ENCODE measurements at places on chromosomes 13 and 19.
A peak's percentile ranks its signal among the peaks of the same experiment; 100 is the strongest.

DNA sequence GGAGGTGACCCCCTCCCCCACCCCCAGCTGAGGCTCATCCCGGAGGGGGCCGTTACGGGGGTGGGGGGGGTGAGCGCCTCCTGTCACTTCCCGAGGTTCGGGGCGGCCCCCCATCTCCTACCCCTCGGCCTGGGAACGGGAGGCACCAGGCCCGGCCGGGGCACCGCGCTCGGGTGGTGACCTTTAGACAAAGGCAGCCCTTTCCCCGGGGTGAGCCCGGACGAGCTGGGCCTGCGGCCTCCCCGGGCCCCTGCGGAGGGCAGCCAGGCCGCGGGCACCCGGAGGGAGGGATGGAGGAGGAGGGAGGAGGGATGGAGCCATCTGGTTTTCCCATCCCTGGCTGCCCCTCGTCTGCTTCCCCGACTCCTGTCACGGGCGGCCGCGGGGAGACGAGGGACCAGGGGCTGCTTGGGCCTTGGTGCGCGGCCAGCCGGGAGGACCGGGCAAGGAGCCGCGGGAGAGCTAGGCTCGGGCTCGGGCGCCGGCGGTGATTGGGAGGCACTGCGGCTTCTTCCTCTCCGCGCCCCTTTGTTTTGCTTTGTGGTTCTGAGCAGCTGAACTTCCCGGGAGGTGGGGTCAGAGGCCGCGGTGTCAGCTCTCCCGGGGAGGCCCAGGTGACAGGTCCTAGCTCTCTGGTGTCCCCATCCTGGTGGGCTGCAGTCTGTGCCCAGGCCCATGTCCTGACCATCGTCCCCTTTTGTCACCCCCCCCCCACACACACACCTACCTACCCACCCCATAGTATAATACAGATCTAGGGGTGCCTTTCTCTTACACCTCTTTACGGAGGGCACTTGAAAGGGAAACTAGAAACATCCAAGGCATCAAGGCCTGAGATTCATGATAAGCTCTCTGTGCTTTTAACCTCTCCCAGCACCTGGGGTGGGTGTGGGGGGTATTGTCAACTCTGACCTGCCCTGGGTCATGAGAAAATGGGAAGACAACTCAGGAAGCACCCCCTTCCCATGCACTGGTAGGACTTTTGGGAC, 1.3 kb downstream of the BICRA start:
- DNase-seq, result peak; percentile 21

- no peak for DNase-seq
These were observed 41.9 kb downstream of the WDR87 start for GRCh38 chr19:37864501-37864900.

DNA sequence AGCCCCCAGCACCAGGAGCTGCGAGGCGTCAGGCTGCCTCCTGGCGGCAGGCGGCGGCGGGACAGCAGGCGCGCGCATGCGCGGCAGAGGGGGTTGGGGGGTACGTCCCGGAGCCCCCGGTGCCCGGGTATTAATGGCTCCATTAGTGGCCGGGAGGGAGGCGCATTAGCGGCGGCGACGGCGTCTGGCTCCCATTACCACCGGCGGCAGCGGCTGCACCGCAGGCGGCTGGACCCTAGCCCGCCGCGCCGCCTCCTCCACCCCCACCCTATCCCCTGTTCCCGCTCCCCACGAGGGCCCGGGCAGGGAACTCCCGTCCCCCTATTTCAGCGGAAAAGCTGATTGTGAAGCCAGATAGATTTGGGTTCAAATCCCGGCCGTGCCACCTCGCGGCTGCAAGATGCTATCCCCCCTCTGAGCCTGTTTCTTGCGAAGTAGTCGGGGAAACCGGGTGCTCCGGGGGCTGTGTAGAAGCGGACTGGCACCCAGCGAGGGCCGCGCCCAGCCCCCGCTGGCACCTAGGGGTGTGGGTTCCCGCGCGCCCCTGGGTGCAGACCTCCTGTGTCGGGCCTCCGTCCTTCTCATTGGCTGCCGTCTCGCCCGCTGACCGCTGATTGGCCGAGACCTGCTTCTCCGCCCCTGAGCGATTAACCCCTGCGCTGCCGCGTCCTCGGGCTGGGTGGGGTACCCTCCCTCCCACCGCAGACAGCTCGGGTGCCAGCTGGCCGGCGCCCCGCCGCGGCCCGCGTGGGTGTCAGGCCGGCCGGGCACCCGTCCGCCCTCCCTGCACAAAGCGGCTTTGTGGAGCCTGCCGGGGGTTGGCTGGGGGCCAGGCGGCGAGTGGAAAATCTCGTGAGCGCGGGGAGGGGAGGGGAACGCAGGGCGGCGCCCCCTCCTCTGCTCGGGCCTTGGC, 11.1 kb downstream of the CIC start:
- peak; percentile 80 for DNase-seq

GRCh38 chr13:41547251-41548000, 90.1 kb downstream of the RGCC start:
- no peak for DNase-seq

DNA sequence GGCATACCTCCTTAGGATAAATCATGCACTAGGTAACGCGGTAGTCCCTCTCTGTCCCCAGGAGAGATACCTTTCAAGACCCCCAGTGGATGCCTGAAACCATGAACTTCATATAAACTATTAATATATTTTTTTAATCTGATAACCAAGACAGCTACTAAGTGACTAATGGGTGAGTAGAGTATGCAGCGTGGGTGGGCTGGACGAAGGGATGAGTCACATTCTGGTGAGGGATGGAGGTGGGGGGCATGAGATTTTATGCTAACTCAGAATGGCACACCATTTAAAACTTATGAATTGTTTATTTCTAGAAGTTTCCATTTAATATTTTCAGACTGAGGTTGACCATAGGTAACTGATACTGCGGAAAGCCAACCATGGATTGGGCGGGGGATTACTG, 46.2 kb downstream of the CDK8 start:
- DNase-seq, result no peak

GRCh38 chr13:113186061-113186900, 22.2 kb downstream of the PCID2 start:
- DNase-seq, result no peak

DNA sequence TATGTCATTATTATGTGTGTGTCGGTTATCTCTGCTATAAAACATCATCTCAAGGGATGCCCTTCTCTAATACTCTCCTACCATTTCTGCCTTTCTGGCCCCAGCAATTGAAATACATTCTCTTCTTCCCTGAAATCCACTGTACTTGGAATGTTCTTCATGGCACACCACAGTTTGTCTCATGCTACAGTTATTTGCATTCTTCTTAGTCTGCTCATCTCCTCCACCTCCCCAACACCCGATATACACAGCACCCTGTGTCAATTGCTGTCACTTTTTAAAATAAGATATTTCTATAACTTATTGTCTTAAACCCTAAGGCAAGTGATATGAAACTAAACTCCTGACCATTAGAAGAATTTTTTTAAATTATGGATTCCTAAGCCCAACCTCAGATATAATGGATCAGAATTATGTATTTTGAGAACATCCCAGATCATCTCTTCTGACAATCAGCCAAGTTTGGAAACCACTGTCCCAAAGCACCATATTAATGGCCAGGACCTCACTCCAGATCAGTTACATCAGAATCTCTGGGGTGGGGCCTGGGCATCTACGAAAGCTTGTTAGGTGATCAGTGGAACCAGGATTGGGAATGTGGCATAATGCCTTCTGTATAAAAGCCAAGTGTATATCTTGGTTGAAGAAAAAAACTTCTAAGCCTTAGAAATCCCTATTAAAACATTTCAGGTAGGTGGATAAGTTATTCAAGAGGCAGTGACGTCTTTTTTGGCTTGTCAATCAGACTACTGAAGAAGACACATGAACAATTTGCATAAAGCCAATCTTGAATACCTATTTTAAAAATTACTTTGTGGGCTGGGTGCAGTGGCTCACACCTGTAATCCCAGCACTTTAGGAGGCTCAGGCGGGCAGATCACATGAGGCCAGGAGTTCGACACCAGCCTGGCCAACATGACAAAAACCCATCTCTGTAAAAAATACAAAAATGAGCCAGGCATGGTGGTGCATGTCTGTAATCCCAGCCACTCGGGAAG, 30.0 kb upstream of the KBTBD7 start:
- no peak for DNase-seq

DNA sequence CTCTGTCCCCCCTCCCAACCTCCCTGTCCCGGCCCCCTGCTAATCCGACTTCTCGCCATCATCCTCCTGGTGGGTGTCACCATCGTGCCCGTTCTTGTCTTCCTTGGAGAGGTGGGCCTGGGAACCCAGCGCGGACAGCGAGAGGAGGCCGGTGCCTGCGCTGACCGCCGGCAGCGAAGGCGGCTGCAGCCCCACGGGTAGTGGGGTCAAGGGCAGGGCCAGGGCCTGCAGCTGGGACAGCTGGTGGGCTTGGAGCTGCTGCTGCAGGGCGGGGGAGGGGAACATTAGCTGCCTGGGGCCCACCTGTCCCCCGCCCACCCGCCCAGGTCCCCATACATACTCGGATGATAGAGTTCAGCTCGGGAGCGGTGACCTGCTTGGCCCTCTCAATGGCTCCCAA, 8.5 kb downstream of the TLE5 start:
- DNase-seq, result no peak

DNA sequence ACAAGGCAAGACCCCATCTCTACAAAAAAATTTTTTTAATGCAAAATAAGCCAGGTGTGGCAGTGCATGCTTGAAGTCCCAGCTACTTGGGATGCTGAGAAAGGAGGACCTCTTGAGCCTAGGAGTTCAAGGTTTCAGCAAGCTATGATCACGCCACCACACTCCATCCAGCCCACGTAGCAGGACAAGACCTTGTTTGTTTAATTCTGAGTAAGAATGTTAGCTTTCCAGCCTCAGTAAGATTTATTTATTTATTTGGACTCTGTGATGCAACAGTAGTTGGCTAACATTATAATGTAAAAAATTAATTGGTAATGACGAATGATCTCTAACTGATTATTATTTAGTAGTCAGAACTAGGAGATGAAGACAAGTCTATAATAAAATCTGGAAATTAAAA, 23.3 kb downstream of the N4BP2L2 start:
- DNase-seq, result no peak

DNA sequence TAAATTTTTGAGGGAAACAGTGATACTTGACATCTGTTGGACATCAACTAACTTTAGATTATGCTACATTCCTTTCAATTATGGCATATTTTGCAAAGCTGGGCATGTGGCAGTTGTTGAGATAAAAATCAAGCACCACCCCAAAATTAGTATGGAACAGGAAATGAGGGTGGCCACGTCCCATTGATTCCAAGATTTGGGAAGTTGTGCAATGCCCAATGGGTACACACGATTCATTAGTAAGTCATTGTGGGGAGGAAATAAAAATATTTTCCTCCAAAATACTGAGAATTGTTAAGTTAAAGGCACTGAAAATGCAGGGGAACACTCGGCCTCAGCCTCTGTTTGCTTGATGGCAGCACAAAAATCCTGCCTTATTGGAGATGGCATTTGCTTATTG, 7.6 kb downstream of the ERICH6B start:
- no peak for DNase-seq

GRCh38 chr13:102012299-102013293, 389.3 kb downstream of the FGF14 start:
- DNase-seq, result no peak

GRCh38 chr13:22325761-22326160, 654.9 kb downstream of the FGF9 start:
- DNase-seq, result no peak

DNA sequence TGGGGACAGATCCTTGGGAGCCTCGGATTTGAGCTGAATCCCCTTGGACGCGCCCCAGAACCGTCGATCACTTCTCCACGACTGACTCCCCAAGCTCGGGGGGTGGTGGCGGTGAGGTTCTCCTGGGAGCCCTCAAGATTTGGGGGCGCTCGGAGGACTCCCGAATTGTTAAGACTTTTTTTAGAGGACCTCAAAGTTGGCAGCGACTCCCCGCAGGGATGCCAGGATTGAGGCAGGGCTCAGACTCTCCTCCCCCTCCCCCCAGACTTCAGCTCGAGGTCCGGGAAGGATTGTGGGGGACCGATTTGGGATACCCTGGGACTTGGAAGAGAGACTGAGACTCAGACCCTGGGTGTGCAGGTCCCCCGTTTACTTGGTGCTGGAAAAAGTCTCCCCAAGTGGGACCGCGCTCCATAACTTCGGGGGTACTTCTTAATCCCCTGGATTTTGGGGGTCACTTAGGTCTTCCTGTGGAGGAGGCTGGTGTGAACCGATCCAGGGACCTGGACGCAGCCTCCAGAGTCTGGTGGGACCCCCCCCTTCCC, 665 bp downstream of the VASP start:
- no peak for DNase-seq

DNA sequence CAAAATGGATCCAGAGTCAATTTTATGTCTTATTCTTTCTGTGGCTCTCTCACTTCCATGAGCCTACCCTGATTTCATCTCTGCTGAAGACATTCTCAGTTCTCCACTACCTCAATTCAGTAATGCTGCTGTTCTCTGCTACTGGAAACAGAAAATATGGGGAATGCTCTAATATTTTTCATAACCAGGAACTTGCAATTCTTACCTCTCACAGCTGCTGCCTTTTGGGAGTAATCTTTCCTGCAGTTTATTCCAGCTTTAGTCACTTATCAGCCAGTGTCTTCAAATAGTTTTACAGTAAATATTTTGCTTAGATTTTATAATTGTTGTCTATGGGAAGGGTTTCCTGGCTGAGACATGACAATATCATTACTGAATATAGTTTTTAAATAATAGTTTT, 145.1 kb upstream of the UFM1 start:
- DNase-seq, result no peak

DNA sequence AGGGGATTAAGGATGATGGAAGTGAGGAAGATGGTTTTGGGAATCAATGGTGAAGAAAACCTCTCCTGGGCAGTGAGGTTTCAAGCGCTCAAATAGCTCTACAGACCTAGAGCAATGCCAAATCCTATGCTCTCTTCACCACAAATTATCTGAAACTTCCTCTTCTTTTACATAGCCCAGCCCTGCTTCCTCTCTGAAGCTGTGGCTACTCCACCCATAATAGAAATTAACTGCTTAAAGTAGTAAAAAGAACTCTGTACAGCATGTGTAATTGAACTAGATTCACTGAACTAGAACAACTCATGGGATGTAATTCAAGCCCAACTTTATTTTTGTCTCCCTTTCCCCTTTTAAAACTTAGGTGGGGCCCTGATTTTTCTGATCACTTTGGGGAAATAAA, 20.4 kb upstream of the IFT88 start:
- no peak for DNase-seq

DNA sequence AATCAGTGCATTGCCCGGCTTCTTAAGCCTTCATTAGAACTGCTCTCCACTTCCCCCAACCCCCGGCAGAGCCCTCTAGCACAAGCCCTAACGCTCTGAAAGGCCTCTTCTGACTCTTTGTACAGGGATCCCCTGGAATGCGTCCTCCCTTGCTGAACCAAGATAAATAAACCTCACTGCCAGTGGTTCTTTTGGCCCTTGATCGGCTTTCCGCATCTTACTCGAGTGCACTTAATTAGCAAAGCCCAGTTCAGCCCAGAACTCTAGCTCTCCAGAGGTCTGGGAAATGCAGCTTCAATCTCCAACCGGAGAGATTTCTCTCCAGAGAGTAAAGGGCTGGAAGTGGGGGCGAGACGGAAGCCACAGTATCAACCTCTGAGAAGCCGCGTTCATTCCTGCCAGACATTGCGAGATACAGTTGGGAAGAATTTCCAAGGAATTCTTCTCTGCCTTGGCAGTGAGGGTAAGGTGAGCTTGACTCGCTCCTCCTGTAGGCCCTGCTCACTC, 8.7 kb upstream of the ZNF444 start:
- no peak for DNase-seq

GRCh38 chr13:101429733-101430132, 13.4 kb upstream of the NALCN start:
- no peak for DNase-seq

Measured in T follicular helper cell (primary cell).